HT-29 (cell line): ENCODE measurements at places on chromosomes 3 and 15.

GRCh38 chr15:89171136-89172072 lies 50.0 kb downstream of the RLBP1 start:
- peak; percentile 92 for DNase-seq

DNA sequence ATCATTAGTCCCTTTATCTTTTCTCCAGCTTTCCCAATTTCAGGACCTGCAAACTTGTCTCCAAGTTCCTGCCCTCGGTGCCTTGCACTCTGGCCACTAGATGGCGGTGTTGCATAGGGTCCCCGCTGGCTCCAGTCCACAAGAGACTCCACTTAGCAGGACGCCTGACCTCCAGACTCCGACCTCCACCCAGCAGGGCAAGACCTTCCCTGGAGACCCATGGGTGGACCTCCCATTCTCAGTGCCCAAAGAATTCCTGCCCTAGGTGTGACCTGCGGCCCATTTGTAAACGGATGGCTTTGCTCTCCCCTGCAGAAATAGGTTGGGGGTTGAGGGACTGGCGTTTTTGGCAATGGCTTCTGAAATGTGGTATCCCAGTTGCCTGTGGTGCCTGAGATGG lies 82.6 kb downstream of the LSM3 start:
- DNase-seq: peak; percentile 76

GRCh38 chr3:56800130-56800831 lies 1.5 kb downstream of the ARHGEF3 start:
- no peak for DNase-seq

- peak; percentile 73 for DNase-seq
These were observed 221.4 kb upstream of the NANOGP8 start for GRCh38 chr15:35306361-35306981.

- DNase-seq: no peak
These were observed 114.0 kb downstream of the FAM174B start for GRCh38 chr15:92541291-92542200.

DNA sequence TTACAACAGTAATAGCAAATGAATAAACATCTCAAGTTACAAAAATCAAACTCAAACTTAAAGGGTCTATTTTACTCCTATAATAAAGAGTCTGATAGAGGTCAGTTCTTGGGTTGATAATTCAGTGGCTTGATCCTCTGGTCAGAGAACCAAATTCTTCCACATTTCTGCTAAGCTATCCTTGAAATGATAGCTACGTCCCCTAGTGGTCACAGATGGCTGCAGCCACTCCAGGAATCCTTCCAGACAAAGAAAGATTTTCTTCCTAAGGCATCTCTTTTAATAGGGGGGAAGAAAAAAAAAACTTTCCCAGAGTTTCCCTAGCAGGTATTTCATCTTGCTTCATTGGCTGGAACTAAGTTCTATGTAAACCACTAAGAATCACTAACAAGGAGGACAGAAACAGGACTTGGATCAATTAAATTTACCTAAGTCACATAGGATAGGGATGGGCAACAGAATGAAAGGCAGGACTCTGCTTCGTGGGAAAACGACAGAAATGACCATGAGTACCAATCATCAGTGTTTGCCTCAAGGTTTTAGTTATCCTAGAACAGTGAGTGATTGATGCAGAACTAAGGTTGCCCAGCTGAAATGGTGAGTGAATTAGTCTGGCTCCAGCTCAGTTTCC lies 160.7 kb downstream of the STAC start:
- DNase-seq: peak; percentile 28
